ENCODE measurements at places on chromosomes 7 and 10.
A peak's percentile ranks its signal among the peaks of the same experiment; 100 is the strongest.

DNA sequence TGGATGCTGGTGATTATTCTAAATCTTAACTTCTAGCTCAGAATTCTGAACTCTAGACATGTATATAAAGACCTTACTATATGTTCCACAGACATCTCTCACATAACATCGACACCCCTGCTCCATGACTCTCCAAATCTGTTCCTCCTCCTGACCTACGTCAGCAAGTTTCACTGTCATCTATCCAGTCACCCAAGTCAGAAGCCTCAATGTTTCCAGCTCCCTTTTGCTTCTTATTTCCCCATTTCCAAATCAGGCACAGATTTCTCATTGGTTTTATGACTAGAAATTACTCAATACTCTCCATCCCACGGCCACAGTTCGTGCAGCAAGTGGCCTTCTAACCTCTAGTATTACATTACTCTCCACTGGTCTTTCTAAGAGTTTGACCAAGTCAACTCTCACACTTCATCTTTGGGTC is 28.5 kb downstream of the EPC1 start:
- DNase-seq = no peak

- DNase-seq = no peak
Measured at GRCh38 chr7:1087465-1087814, 473 bp upstream of the GPER1 start.

DNA sequence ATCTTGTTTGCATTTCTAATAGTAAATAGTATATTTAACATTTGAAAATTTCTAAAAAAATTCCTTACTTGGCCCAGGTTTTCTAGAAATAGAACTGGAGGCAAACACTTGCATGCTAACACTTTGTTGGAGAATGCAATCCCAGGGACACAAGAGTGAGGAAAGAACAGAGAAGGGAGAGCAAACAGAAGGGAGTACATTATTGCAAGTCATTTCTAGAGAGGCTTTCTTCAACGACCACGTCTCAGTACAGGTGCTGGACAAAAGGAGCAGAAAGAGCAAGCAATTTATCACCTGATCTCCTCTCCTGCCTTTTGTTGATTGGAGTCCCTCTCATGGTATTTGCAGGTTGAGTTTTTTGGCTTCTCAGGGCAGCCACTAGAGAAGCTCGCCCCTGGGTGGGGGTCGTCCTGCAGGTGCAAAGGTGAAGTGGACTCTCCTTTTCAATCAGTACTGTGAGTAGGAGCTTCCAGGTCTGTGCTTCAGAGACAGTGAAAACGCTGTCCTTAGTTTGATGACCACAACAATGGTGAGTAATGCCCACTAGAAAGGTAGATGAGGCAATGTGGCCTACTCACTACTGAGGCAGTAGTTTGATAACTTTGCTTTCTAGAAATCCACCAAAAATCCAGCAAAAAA is 5.2 kb downstream of the CPED1 start:
- peak; percentile 38 for DNase-seq

DNA sequence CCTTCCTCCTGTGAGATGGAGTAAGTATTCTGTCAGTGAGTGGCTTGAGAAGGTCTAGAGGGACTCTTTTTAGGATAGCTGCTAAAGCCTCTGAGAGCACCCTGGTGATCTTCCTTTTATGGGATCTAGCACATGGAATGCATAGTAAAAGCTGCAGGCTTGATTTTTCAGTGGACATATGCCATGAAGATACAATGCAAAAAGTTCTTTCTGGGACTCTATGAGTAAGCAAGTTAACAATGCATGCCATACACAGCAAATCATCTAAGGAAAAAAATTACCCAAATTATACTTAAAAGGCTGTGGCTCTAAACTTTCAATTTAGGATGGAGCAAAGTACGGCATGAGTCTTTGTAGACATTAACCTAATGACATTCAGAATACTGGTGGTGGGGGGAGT is 154.5 kb downstream of the SGMS1 start:
- no peak for DNase-seq

- peak; percentile 61 for DNase-seq
Measured at GRCh38 chr7:155208681-155209477, 88.8 kb upstream of the INSIG1 start.

DNA sequence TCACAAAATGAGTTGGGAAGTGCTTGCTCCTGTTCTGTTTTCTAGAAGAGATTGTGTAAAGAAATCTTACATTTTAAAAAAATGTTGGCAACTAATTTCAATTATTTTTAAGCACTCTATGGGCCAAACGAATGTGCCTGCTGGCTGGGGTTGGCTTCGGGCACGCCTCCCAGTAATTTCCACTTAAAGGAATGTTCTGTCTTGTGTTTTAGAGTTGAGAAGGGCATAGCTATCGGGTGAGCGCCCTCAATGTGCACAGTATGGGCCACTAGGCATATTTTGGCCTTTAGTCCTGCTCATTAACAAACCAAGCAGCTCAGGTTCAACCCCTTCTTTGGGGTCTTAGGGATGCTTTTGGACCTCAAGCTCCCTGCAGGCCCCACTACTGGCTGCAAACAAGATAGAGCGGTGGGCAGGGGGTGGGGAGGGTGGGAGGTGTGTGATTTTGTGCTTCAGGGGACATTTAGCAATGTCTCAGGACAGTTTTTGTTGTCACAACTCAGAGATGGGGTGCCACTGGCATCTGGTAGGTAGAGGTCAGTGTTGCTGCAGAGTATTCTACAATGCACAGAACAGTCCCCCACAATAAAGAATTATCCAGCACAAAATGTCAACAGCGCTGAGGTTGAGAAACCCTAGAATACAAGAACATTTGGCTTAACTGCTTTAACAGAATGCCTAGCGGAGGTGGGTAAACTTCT is 40.7 kb downstream of the TACC2 start:
- no peak for DNase-seq

- no peak for DNase-seq
Measured at GRCh38 chr7:92674379-92674778, 84.2 kb upstream of the FAM133B start.

DNA sequence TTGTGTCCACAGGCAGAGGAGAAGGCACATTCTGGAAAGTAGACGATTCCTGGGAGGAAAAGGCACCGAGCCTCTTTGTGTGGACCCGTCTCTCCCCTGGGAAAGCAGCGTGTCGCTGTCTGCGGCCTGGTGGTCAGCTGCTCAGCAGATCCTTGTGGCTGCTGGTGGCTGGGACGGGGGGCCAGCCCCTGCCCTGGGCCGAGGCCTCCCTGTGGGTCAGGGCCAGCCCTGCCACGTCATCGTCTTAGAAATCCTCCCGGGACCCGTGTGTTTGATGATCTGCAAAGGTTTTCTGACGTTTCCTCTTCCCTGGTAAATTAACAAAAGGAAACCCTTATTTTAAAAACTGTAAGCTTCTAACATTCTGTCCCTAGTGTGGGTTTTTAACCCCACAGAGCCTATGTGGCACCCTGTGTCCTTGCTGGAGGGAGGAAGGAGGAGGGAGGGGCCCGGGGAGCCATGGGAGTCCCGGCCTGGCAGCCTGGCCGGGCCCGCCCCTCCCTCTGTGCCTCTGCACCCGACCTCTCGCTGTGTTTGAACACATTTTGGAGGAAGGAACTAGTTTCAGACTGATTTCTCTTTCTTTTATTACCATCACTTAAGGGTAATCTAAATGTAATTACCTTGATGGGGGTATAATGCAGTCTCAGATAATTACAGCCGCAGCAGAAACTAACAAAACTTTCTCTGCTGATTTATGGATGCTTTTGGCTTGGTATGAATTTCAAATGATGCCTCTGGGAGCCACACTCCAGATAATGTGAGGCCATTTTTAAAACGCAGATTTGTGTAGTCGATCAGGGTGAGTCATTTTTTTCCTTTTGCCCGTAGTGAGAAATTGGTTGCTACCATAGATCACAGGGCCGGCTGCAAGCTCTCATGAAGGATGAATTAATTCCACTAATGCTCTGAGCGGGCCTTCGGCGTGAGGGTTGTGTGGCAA is 85.5 kb downstream of the NKX6-2 start:
- no peak for DNase-seq
